ENCODE measurements at places on chromosomes 4 and X. TPM values are rescaled to one million over a fixed set of nuclear protein-coding genes. Genes with fewer than 3 reads are reported as not detected.

The KLB gene
- 0.19 TPM for polyA plus RNA-seq

The MTTP gene
- polyA plus RNA-seq, result 1.3 TPM

The SYN1 gene
- polyA plus RNA-seq, result 11.1 TPM

The SHROOM3 gene
- polyA plus RNA-seq, result 1.7 TPM

The NEXMIF gene
- under 0.01 TPM for polyA plus RNA-seq

The F11 gene
- 0.09 TPM for polyA plus RNA-seq

The PAK3 gene
- polyA plus RNA-seq, result under 0.01 TPM

The ARMCX1 gene
- polyA plus RNA-seq, result 13.7 TPM

The TAF7L gene
- not detected for polyA plus RNA-seq

The NR3C2 gene
- polyA plus RNA-seq, result 2.2 TPM

The DCAF8L2 gene
- polyA plus RNA-seq, result not detected

The DHX15 gene
- 47.7 TPM for polyA plus RNA-seq

The GPC3 gene
- 0.66 TPM for polyA plus RNA-seq

The SMC1A gene
- 9.5 TPM for polyA plus RNA-seq

The ABCG2 gene
- 0.22 TPM for polyA plus RNA-seq

The CLGN gene
- 47.4 TPM for polyA plus RNA-seq

The STPG2 gene
- 0.15 TPM for polyA plus RNA-seq

The DGAT2L6 gene
- not detected for polyA plus RNA-seq

The PHEX gene
- polyA plus RNA-seq, result not detected

The EPGN gene
- not detected for polyA plus RNA-seq

The MSANTD1 gene
- polyA plus RNA-seq, result 1.2 TPM

The ASB5 gene
- 0.95 TPM for polyA plus RNA-seq

The TCEAL6 gene
- not detected for polyA plus RNA-seq

The WDR17 gene
- 0.06 TPM for polyA plus RNA-seq

The ACSL1 gene
- 264 TPM for polyA plus RNA-seq

Measured in heart right ventricle (tissue), 16 donors.